ENCODE measurements at places on chromosomes 4 and X.

GRCh38 chr4:1599026-1599481, 85.1 kb downstream of the FAM53A start:
- no peak for DNase-seq

GRCh38 chrX:13697976-13698375, 9.0 kb downstream of the RAB9A start:
- no peak for DNase-seq

DNA sequence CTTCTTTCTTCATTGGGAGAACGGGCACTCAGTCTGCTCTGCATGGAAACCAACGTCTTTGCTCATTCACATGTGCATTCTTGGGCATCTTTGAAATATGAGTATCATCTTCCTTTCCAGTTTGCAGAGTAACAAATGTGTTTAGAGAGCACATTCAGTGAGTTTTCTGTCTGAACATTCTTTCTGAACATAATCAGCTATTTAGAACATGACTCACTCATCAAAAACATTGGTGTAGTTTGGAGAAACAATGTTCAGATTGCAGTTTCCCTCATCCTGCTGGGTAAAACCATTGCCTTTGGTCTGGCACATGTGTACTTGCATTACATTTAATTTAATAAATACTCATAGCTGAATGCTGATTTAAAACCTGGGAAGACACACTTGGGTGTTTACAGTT, 81.5 kb upstream of the F9 start:
- no peak for DNase-seq

DNA sequence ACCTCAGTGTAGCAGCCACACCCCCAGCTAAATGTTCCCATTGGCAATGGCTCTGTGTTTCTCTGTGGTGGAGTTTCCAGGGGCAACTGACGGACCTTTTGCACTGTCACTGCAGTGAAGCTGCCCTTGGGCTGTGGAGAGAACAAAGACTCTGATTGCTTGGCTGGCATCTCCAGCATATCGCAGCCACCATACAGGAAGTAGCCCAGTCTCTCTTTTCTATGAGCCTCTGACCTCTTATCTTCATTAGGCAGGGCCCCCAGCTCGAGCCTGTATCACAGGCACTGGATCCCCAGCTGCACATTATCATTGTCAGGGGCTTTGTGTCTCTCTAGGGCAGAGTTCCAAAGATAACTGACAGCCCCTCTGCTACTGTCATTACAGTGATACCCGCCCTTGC, 483.5 kb downstream of the ARAP2 start:
- no peak for DNase-seq

DNA sequence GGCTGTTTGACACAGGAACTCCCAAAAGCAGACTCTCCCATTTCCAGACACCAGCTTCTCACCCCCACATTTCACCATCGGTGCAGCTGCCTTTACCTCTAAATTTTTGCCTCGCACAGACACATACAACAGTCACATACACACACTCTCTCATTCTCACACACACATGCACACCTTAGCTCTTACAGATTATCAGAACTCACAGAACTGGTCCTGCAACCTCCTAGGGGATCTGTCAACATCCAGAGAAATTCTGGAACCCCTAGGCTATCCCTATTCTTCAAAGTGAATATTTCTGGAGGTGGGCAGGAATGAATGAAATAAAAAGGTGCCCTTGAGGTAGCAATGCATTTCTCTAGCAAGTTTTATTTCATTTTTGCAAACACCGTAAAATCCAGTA, 4.1 kb downstream of the HS6ST2 start:
- no peak for DNase-seq

DNA sequence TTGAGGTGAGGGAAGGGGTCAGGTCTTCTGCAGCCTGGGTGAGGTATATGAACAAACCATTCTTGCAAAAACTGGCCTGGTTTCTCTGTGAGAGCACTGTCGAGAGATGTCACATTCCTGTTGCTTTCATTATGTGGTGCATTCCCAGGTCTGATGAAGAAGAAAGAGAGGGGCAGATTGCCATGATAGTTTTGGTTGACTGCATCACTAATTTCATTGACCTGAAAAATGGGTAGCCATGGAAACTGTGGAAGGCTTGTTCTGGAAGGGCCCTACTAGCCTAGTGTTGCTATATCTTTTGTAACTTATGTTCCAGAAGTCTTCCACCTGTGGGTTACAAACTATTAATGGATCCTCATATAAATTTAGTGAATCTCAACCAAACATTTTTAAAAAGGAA, 32.9 kb upstream of the CYBB start:
- DNase-seq, result no peak

DNA sequence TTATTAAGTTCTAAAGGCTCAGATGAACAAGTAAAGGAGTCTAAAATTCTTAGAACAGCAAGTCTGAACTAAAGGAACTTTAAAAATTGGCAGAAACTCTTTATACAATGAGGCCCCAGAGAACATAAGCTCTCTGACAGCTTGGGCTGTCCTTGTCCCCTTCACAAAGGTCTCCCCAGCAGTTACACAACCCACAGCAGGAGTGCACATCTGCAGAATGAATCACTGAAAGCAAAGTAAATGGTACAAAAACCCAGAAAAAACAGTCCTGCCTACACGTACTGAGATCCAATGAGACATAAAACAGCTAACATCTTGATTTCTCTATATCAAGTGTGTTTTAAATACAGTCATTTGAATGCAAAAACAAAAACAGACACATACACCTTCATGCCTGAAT, 18.7 kb downstream of the RBBP7 start:
- DNase-seq, result no peak

GRCh38 chr4:81789158-81789557, 317.5 kb upstream of the RASGEF1B start:
- DNase-seq, result no peak

- DNase-seq, result no peak
These were observed 118.5 kb upstream of the VCX2 start for GRCh38 chrX:8289523-8289922.

DNA sequence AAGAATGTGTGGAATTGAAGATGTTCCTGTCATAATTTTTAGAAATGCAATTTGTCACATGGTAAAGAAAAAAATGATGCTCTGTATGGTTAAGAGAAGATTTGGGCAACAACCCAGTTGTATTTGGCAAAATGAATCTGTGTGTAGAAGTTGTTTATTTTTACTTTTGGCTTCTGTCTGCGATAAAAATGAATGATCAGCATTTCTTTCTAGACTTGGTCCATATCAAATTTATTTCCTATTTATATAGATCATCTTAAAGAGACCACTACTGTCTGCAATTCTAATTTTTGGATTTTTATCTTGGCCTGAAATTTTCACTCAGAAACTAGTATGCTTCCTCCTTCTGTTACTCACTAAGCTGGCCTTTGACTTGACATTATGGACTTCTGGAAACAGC, 396.9 kb downstream of the FAM47A start:
- DNase-seq, result no peak

DNA sequence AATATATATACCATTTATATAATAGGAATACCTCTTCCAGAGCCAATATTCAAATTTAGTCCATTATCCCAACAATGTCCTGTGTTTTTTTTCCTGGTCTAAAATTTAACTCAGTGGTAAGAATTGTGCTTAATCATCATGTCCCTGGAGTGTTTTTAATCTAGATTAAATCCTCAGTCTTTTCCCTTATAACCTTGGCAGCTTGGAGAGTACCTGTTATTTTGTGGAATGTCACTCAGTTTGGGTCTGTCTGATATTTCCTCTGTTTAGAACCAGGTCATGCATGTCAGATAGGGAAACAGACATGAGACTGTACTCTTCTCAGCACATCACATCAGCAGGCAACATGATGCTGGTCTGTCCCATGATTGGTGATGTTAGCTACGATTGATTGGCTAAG, 96.6 kb downstream of the HPGD start:
- DNase-seq, result no peak

DNA sequence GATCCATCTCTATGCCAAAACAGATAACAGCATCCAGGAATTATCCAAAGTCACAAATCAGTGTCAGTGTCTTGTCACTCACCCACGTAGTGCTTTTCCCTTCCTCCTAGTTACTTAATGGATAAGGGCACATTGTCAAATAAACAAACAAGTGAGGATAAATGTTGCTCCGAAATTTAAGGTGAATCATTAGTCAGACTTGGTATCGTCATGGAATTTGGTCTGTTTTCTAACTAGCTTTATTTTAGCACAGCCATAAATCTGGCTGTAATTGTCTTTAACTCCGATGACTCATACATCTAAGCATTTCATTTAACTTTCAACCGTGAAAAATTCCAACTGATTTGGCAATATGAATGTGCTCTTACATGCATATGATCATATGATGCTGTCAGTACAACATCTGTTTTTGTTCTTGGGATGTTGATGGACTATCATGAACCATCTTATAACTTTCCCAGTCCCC, 83.3 kb downstream of the SNCA start:
- peak; percentile 28 for DNase-seq

- DNase-seq, result no peak
These were observed 3.5 kb upstream of the SERTM2 start for GRCh38 chrX:111507933-111508332.

GRCh38 chr4:52714597-52715254, 36.5 kb downstream of the ERVMER34-1 start:
- DNase-seq, result no peak

DNA sequence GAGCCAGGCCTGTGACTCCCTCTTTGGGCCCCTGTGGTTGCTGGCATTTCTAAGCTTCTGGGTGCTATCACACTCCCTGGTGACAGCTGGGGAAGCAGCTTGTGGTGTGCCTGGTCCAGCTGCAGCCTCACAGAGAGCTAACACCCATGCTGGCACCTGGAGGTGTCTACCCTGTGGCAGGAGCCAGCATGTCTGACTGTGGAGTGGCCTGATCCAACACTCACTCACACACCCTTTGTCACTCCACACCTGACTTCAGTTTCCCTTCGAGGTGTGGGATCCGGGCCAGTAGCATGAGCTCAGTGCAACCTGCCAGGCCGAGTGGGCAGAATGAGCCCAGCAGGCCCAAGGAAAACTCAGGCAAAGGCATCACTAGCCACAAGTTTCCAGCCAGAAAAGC, 67.5 kb downstream of the TECRL start:
- no peak for DNase-seq

DNA sequence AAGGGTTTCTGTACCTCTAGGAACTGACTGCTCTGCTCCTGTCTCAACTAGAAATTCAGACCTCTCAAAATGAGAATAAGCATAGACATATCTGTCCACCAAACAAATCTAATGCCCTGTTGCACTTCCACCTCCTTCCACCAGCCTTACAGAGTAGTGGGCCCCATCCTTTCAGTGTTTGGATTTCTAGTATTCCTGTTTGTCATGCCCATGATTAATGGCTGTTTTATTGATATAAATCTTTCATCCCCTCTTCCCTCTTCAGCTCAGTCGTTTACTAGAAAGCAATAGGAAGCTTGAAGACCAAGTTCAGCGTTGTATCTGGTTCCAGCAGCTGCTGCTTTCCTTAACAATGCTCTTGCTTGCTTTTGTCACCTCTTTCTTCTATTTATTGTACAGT, 46.2 kb downstream of the MOSPD2 start:
- no peak for DNase-seq

DNA sequence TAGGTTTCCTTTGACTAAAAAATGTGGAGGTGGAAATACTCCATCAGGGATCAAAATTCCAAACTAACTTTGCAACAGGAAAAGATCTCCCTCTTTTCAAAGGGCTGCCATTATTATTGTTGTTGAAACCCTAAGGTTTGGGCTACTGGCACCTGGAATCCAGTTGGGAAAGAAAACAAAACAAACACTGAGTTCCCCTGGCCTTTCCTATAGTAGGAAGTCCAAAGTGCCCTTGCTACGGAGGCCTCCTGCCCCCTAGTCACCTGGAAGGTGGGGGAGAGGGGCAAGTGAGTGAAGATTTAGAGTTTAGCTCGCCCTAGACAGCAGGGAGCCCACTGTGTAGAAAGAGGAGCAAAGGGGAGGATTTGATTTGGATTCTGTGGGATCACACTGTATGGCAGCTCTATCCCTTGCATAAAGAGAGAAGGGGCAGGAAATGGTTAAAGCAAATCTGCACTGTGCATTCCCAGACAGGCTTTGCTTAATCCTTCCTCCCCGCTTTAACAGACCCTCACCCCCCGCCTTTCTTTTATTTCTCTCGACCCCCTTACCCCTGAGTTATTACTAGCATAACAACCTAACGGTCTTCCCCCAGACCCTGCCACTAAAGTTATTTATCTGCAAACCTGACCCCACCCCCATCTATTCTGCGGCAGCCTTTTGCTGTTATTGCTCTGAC, 627 bp upstream of the FAT4 start:
- peak; percentile 23 for DNase-seq

GRCh38 chrX:7286168-7286837, 138.3 kb upstream of the PUDP start:
- no peak for DNase-seq

DNA sequence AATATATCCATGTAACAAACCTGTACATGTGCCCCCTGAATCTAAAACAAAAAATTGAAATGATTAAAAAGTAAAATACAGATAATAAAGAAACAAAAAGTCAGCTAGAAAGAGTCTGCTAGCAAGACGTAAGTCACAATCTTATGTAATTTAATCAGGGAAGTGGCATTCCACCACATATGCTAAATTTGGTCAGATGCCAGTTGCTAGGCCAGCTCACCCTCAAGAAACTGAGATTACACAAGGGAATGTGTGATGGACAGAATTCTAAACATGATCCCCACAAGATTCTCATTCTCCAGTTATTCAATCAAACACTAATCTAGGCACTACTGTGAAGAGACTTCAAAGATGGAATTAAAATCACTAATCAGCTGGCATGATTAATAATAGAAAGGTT, 689.3 kb downstream of the CENPC start:
- no peak for DNase-seq

GRCh38 chrX:11367609-11368430, 74.6 kb downstream of the AMELX start:
- no peak for DNase-seq

- no peak for DNase-seq
These were observed 146.3 kb upstream of the RPS6KA3 start for GRCh38 chrX:20412871-20413486.

DNA sequence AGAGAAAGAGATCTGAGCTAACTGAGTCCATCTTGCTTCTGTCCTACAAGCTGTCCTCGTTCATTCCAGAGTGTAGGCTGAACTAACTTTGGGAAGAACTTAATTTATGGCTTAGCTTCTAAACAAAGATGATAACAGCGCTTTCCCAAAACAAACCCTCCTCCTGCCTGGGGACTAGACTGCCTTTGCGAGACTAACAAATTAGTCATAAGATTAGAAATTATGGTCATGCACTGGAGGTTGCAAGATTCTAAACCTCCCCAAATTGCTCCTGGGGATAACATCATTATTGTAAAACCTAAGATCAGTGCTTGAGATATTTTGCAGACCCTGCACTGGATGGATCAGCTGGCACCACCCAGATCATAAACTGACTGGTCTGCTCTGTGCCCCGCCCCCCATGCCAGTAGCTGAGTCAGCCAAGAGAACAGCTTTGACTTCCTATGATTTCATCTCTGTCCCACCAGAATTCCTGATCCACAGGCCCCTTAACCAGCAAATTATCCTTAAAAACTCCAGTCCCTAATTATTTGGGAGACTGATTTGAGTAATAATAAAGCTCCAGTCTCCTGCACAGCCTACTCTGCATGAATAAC, 883.3 kb downstream of the TRIML1 start:
- DNase-seq, result no peak

- no peak for DNase-seq
These were observed 4.2 kb downstream of the CPEB2 start for GRCh38 chr4:15006416-15007024.

All from hindlimb muscle (tissue), 1 donor.